ENCODE measurements at places on chromosomes 1 and 21.

- DNase-seq, result no peak
Observed at GRCh38 chr1:54459726-54460191, 53.6 kb upstream of the SSBP3 start.

GRCh38 chr1:51733793-51734522 lies 117.1 kb downstream of the OSBPL9 start:
- no peak for DNase-seq

- no peak for DNase-seq
Observed at GRCh38 chr1:106571109-106571508, 485.4 kb upstream of the PRMT6 start.

GRCh38 chr1:196466654-196467053 lies 141.6 kb downstream of the KCNT2 start:
- DNase-seq, result no peak

DNA sequence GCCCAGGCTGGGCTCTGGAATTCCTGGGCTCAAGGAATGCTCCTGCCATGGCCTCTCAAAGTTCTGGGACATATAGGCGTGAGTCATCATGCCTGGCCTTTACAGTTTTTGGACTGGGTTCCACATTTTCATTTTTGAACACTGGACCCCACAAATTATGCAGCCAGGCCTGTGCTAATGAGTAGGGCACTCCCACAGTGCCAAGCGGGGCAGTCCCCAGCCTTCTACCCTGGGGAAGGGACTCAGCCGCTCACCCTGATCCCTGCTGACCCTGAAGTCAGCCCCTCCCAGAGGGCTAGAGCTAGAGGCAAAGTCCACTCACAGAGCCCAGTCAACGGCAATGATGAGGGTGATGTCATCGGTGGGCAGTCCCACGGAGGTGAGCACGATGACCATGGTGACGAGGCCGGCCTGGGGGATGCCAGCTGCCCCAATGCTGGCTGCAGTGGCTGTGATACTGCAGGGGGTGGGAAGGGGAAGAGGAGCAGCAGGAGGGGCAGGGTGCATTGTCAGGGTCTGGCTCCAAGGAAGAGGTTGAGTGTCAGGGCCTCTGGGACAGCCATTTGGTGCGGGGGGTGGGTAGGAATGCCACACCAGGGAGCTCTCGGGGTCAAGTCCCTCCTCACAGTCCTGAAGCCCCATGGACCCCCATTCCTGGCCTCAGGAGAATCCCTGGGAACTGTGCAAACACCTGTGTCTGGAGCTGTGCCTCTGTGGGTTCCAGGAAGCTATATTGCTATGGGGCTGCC lies 27.6 kb downstream of the PODN start:
- peak; percentile 33 for DNase-seq

- peak; percentile 25 for DNase-seq
Observed at GRCh38 chr1:90045853-90046563, 51.1 kb downstream of the ZNF326 start.

GRCh38 chr1:212651977-212652376 lies 43.4 kb downstream of the ATF3 start:
- no peak for DNase-seq

DNA sequence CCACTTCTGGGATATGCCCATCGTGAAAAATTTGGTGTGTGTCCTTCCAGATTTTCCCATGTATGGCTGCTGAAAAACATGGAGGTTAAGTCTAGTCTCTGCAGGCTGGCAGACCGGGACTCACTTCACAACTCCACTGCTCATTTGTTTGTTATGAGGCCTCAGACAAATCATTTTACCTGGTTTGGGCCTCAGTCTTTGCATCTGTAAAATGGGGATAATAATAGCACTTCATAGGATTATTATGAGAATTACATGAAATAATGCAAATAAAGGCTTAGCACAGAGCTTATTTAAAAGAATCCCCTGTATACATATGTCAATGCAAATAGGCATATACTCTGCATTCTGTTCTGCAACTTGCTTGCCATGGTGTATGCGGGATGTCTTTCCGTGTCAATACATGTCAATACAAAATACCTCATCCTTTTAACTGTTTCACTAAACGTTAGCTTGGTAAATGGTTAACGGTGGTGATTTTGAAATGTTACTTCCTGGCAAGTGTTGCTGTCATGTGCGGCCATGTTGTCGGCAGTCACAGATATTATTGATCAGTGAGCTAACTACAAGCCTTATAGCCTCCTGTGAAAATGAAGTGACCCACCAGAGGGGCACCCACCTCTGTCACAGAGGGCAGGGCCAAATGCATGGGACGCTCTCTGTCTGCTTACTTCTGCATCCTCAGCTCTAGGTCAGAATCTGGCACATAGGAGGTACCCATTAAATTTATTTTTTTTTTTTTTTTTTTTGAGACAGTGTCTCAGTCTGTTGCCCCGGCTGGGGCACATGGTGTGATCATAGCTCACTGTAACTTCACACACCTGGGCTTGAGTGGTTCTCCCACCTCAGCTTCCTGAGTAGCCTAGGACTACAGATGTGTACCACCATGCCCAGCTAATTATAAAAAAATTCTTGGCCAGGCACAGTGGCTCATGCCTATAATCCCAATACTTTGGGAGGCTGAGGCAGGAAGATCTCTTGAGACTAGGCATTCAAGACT lies 4.3 kb downstream of the LCK start:
- no peak for DNase-seq

- DNase-seq, result no peak
Observed at GRCh38 chr1:74584185-74584584, 71.8 kb upstream of the LRRC53 start.
